ENCODE measurements at places on chromosomes 12 and 14.

- DNase-seq = peak; percentile 67
These were observed 6.4 kb upstream of the ZNF385A start for GRCh38 chr12:54390668-54391551.

DNA sequence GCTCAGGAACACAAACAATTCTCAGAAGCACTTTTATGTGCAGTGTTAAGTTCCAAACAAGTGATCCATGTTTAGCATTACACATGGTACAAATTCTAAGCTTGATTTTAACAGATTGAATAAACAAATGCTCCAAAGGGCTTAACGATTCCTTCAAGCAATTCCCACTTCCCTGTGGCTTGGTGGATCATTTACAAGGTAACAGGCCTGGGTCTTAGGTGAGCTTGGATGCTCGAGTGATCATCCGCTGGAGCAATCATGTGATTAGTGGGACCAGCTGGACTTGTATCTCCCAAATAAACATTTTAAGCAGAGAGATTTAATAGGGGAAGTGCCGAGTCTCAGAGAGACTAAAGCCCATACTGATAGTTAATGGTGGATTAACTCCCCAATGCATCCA is 70.7 kb downstream of the CALM1 start:
- DNase-seq = no peak

- no peak for DNase-seq
These were observed 1.1 kb upstream of the NDUFA12 start for GRCh38 chr12:95004610-95005009.

GRCh38 chr12:31682136-31682962 is 22.9 kb downstream of the ETFBKMT start:
- peak; percentile 44 for DNase-seq

DNA sequence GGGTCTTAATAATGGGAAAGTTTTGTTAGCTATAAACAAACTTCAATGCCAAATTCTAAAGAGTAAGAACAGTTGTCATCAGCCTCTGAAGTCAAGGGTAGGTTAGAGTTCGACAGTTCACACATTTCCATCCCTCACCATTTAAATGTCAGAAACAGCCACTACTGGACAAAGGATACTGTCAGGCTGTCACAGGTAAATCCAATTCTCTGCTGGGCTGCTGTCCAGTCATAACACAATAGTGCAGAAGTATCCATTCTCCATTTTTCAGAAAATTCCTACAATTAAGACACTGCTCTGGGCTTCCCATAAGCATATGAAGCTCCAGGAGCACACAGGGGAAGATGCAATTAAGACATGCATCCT is 221.4 kb downstream of the RPS29 start:
- DNase-seq = no peak

DNA sequence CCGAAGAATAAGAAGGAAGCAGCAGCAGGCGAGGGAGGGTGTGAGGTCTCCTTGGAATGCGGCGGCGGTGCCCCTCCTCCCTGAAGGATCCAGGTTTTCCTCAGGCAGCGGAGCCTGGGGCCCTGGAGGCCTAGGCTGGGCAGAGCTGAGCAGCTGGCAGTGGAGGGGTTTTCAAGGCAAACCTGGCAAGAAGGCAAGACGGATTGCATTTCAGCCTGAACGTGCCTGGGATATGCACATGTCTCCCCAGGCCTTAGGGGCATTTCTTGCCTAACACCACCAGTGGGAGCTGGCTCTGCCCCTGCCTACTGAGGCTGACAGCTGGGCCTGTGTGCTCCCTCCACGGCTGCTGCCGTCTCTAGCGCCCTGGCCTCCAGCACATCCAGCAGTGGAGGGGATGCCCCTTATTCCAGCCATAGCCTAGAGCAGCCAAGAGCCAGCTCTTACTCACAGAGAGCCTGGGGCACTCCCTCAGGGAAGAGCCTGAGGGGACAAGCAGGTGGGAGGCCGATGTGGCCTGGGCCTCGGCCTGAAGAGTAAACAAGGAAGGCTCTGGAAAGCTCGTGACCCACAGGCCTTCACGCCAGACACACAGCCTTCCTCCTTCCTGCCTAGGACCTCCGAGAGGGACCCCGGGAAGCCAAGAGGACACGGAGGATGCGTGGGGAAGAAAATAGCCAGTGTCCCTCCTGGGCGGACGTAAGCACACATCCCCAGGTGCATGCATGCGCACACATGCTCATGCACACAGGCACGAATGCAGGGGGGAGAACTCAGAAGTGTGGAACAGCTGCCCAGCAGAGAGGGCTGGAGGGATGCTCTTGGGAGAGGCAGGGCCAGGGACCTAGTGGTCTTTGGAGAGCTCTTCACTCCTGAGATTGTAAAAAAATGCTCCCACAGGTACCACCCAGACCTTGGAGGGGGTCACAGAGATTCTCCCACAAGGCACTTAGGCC is 23.0 kb upstream of the EIF2B2 start:
- no peak for DNase-seq

DNA sequence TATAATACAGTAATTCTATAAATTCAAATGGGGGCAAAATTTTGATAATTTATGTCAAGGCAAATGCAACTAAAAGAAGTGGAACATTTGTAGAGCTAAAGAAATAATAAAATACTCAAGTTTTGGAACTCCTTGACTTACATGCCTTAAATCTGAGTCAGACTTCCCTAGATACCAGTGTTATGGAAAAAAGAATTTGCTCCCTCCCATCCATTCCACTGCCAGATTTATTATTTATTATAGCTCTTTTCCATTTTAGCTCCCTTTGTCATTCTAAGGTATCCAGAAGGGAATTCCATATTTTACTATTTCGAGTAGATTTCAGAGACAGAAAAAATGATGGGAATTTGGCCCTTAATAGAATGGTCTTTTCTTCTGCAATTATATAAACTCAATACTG is 44.0 kb downstream of the RHOJ start:
- no peak for DNase-seq

DNA sequence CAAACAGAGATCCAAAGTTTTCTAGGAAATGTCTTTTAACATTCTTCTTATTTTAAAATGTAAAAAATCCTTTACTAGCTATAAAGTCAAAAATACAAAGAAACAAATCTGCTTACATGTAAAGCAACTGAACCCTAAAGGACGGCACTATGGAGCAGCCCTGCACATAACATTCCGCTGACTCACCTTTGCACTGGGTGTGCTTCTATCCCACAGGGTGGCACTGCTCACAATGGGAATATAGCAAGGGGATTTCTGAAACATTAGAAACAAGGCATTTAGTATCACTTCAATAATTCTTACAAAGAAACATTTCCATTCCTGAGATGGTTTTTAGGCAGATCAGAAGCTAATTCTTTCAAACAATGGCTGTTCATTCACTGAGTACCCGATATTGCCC is 94.3 kb downstream of the C12orf42 start:
- DNase-seq = no peak

DNA sequence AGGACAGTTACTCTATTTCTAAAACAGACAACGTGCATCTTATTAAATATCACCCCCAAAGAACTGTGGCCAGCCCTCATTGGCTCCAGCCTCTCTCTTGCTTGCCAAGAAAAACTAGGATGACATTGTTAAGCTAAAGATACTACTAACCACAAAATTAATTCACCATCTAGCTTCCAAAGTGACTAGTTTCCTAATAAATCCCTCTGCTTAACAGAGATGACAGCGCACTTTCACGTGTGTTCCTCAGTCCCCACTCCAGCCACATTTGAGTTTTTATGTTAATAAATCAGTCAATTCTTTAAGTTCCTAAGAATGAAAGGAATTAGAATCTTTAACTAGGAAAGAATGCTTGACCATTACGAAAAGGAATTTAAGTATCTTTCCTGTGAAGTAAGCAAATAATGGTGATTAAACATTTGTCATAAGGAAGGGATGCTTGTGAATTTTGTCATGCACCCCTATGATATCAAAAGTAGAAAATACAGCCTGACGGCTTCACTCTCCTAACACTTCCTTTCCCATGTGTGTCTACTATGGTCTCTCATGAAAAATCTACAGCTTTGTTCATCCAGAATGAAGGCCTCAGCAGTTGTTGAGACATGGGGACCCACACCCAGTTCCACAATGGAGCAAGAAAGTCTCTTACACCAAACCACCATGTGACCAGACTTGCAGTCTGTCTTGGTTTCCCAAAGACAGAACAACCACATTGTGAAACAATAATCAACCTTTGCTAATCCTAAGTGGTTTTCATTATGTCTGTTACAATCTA is 8.1 kb downstream of the CORO1C start:
- no peak for DNase-seq
